ENCODE measurements at places on chromosomes 11 and 22. TPM values are rescaled to one million over a fixed set of nuclear protein-coding genes. Genes with fewer than 3 reads are reported as not detected.

TMPRSS5 gene
- under 0.01 TPM for total RNA-seq

INS gene
- total RNA-seq: not detected

HBG2 gene
- not detected for total RNA-seq

CHCHD10 gene
- 4.9 TPM for total RNA-seq

KCNK7 gene
- total RNA-seq: not detected

OR1S2 gene
- total RNA-seq: not detected

GLYATL2 gene
- total RNA-seq: 1.3 TPM

SYT7 gene
- total RNA-seq: 0.67 TPM

SLC17A6 gene
- not detected for total RNA-seq

MICALL1 gene
- 26.2 TPM for total RNA-seq

ROBO4 gene
- total RNA-seq: 2.2 TPM

TRIM48 gene
- not detected for total RNA-seq

OR5P2 gene
- total RNA-seq: not detected

NPAS4 gene
- not detected for total RNA-seq

OR52I1 gene
- not detected for total RNA-seq
